ENCODE measurements at places on chromosomes 16 and 17. TPM values are rescaled to one million over a fixed set of nuclear protein-coding genes. Genes with fewer than 3 reads are reported as not detected.

GRCh38 chr17:63332286-63332685, 113.8 kb downstream of the CYB561 start:
- peaks cover 47% of the 10 kb centered on the region for H3K36me3 ChIP-seq
- DNase-seq = no peak
- peaks cover 3% of the 10 kb centered on the region for H3K27me3 ChIP-seq
- peak overlapping the region; percentile 12 for H3K27ac ChIP-seq
- no peak overlapping the region for H3K4me3 ChIP-seq

- peaks cover under 1% of the 10 kb centered on the region for H3K4me1 ChIP-seq
- no peak for DNase-seq
- no peaks in the 10 kb centered on the region for H3K27me3 ChIP-seq
- no peaks in the 10 kb centered on the region for H3K36me3 ChIP-seq
- no peak overlapping the region for H3K27ac ChIP-seq
Measured at GRCh38 chr17:55072898-55073297, 104.3 kb downstream of the STXBP4 start.

DNA sequence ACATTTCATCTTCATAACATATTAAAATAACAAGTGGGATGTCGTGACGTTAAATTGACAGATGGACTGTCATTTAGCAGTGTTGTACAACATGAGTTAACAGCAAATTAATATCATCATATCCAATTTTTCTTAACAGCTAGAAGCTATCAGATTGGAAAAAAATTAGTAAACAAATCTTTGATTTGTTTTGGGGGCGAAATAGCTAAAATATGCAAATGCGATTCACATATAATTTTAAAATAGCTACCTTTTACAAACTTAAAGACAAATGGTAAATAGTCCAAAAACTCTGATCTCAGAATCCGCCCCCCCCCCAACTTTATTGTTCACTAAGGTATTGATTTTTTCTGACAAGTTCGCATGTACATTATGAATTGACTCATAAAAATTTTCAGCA, 20.3 kb upstream of the NACA2 start:
- peaks cover 16% of the 10 kb centered on the region for H3K4me1 ChIP-seq
- no peaks in the 10 kb centered on the region for H3K27me3 ChIP-seq
- H3K27ac ChIP-seq = no peak overlapping the region
- no peak overlapping the region for H3K4me3 ChIP-seq
- no peaks in the 10 kb centered on the region for H3K36me3 ChIP-seq

Gene SLC16A6
- total RNA-seq = 0.30 TPM

- no peaks in the 10 kb centered on the region for H3K4me1 ChIP-seq
- no peak overlapping the region for H3K4me3 ChIP-seq
- no peaks in the 10 kb centered on the region for H3K36me3 ChIP-seq
- no peaks in the 10 kb centered on the region for H3K27me3 ChIP-seq
Measured at GRCh38 chr17:70307430-70308225, 138.3 kb downstream of the KCNJ2 start.

Gene PRRT2
- total RNA-seq = 2.9 TPM

GRCh38 chr16:88672776-88673175, 9.9 kb upstream of the MVD start:
- H3K4me1 ChIP-seq = no peaks in the 10 kb centered on the region
- no peak for DNase-seq
- H3K4me3 ChIP-seq = no peak overlapping the region
- H3K36me3 ChIP-seq = peaks cover 7% of the 10 kb centered on the region

Gene CCL3
- not detected for total RNA-seq

- peaks cover 26% of the 10 kb centered on the region for H3K4me1 ChIP-seq
- no peak for DNase-seq
- peaks cover 14% of the 10 kb centered on the region for H3K27me3 ChIP-seq
- H3K27ac ChIP-seq = no peak overlapping the region
- no peak overlapping the region for H3K4me3 ChIP-seq
Measured at GRCh38 chr17:37789771-37790541, 45.1 kb upstream of the HNF1B start.

- H3K27ac ChIP-seq = peak overlapping the region; percentile 90
- peaks cover 41% of the 10 kb centered on the region for H3K4me1 ChIP-seq
- no peaks in the 10 kb centered on the region for H3K27me3 ChIP-seq
- peaks cover 35% of the 10 kb centered on the region for H3K36me3 ChIP-seq
Measured at GRCh38 chr17:77332981-77333685, 192.4 kb downstream of the SEC14L1 start.

DNA sequence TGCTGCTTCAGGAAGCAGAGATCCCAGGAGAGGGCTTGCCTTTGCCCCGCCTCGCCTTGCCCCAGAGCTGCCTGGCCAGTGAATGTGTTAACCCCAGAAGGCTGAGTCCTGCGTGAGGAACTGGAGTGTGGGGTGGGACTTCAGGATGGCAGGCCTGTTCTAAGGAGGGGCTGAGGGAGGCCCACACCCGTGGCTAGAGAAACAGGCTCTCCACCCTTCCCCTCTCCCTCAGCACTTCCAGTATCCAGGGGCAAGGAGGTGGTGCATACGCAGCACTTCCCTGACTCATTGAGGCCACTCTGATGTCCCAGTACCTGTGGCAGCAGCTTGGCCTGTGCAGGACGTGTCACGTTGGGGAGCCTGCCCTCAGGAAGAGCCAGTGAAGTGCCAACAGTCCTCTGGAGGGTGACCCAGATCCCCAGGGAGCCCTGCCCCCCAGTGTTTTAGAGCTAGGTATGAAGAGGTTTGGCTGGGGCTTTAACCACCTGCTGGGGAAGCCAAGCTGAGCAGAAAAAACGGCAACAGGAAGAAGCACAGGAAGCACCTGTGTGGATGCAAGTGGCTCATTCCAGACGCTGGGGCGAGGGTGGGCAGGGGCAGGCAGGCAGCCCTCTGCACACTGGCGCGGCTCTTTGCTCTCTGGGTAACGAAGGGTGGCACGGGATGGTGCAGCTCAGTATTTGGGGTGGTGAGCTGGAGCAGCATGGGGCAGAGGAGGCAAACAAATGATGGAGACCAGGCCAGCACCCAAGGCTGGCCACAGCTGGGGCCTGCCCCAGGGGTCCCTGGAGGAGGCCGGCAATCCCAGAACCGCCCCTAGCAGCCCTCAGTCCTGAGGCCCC, 14.7 kb upstream of the CTCF start:
- peaks cover 6% of the 10 kb centered on the region for H3K4me1 ChIP-seq
- H3K4me3 ChIP-seq = no peak overlapping the region
- H3K27ac ChIP-seq = peak overlapping the region; percentile 16
- DNase-seq = no peak

Gene TPSB2
- total RNA-seq = not detected

GRCh38 chr17:39677542-39678339, 9.5 kb downstream of the PNMT start:
- H3K36me3 ChIP-seq = no peaks in the 10 kb centered on the region
- peaks cover 9% of the 10 kb centered on the region for H3K4me1 ChIP-seq
- no peak overlapping the region for H3K4me3 ChIP-seq
- DNase-seq = no peak
- H3K27ac ChIP-seq = no peak overlapping the region

DNA sequence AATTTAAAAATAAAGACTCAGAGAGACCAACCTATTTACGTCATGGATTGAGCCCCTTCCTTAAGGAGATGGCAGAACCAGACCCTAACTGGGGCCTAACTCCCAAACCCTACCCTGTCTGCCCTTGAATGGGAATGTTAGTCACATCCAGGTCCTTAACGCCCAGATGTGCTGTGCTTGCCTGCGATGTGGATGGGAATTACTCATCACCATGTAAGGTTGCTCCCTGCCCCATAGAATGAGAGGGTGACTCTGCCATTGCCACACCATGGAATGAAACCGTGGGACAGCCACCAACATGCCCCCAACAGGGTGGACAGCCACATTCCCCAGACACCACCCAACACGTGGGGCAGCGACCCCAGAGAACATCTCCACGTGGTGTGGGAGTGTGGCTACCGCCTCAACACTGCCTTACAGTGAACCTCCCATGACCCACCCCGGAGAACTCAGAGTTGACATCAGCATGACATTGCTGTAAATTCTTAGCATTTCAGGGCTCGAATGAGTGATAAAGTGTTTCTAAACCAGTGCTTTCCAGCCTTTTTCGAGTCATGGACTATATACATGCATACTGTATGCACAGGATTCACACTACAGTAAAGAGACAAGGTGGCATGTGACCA, 31.8 kb downstream of the SCNN1B start:
- DNase-seq = no peak
- no peaks in the 10 kb centered on the region for H3K4me1 ChIP-seq
- no peaks in the 10 kb centered on the region for H3K36me3 ChIP-seq
- H3K27me3 ChIP-seq = peaks cover 31% of the 10 kb centered on the region

Gene UTP4
- total RNA-seq = 86.9 TPM

Gene KRT28
- total RNA-seq = not detected

Gene KRTAP16-1
- not detected for total RNA-seq

GRCh38 chr16:48326915-48327314, 58.3 kb downstream of the SIAH1 start:
- DNase-seq = no peak
- H3K4me3 ChIP-seq = no peak overlapping the region
- peaks cover 5% of the 10 kb centered on the region for H3K36me3 ChIP-seq
- no peak overlapping the region for H3K27ac ChIP-seq
- peaks cover 37% of the 10 kb centered on the region for H3K4me1 ChIP-seq
- H3K27me3 ChIP-seq = peaks cover 1% of the 10 kb centered on the region

DNA sequence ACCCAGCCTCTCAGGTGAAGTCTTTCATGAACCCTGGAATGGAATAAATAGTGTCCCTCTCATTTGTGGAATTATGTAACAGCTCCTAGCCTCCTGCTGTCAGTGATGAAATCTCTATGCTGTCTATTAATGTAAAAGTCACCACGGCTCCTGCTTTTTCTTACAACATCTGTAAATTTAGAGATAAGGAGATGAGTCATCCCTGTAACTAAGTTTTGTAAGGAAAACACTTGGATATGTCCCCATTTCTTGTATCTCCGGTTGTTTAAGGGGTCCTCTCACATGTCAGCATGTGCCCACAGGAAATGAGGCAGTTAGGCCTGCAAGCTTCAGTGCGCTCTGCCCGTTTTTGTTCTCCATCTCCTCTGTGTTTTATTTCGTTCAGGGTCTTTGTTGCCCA, 2.8 kb upstream of the NAT9 start:
- peaks cover 11% of the 10 kb centered on the region for H3K36me3 ChIP-seq
- peak; percentile 34 for DNase-seq
- H3K27me3 ChIP-seq = peaks cover 7% of the 10 kb centered on the region
- peaks cover 38% of the 10 kb centered on the region for H3K4me1 ChIP-seq
- no peak overlapping the region for H3K27ac ChIP-seq

DNA sequence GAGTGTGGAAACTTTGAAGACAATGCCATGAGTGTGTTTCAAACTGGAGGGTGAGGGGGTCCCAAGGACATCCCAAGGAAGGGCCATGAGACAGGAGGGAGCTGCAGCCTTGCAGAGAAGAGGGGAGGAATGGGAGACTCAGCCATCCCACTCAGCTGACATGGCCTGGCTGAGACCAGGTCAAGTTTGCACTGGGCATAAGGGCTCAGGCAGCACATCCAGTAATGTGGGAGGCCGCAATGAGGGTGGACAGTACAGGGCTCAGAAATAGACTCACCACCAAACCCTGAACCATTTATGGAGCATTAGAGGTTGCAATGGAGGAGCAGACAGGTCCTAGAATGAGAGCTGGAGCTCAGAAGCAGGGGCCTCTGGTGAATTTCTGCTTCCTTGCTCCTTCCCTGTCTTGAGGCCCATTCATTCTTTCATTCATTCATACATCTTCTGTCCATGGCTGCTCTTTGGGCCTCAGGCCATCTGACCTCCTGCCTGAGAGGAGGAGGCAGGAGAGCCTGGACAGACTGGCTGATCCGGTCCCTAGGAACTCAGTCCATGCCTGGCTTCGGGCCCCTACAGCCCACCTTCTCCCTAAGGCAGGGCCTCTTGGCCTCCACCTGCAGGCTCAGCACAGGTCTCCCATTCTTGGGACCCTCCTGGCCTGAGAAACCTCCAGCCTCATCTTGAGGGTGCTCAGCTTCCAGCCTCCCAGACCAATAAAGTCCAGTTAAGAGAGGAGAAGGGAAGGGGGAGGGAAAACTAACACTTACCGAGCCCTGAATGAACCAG, 70.5 kb upstream of the CDH5 start:
- H3K27me3 ChIP-seq = peaks cover 59% of the 10 kb centered on the region
- no peak overlapping the region for H3K4me3 ChIP-seq
- DNase-seq = no peak
- no peaks in the 10 kb centered on the region for H3K4me1 ChIP-seq
- no peaks in the 10 kb centered on the region for H3K36me3 ChIP-seq

Gene EVPLL
- not detected for total RNA-seq

GRCh38 chr17:18247613-18248001, 10.9 kb downstream of the FLII start:
- peaks cover 34% of the 10 kb centered on the region for H3K36me3 ChIP-seq
- H3K4me1 ChIP-seq = peaks cover 15% of the 10 kb centered on the region
- peak overlapping the region; percentile 26 for H3K27ac ChIP-seq
- H3K27me3 ChIP-seq = peaks cover 10% of the 10 kb centered on the region

GRCh38 chr17:77729587-77729986, 228.9 kb upstream of the TNRC6C start:
- H3K27me3 ChIP-seq = peaks cover 33% of the 10 kb centered on the region
- H3K36me3 ChIP-seq = no peaks in the 10 kb centered on the region
- no peak for DNase-seq
- no peak overlapping the region for H3K4me3 ChIP-seq

DNA sequence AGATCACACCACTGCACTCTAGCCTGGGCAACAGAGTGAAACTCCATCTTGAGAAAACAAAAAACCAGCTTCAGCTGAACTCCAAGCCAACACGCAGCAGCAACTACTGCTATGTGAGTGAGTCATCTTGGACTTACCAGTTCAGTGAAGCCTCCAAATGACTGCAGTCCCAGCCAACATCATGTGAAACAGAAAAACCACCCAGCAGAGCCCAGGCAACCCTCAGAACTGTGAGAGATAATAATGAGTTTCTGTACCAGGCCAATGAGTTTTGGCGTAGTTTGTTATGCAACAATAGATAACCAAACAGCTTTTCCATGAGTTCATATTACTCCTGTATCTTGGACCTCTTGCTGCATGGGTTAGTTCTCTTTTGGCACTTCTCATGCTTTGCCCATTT, 23.3 kb downstream of the PHF12 start:
- H3K27me3 ChIP-seq = peaks cover 3% of the 10 kb centered on the region
- H3K27ac ChIP-seq = no peak overlapping the region
- peaks cover 43% of the 10 kb centered on the region for H3K36me3 ChIP-seq

GRCh38 chr16:69607674-69608073, 41.9 kb downstream of the NFAT5 start:
- H3K27ac ChIP-seq = peak overlapping the region; percentile 17
- peaks cover 6% of the 10 kb centered on the region for H3K27me3 ChIP-seq
- no peak overlapping the region for H3K4me3 ChIP-seq
- peaks cover 45% of the 10 kb centered on the region for H3K4me1 ChIP-seq

Measured in HFFc6 (cell line).